ENCODE measurements at places on chromosomes 4 and X. TPM values are rescaled to one million over a fixed set of nuclear protein-coding genes. Genes with fewer than 3 reads are reported as not detected.

RAB41 gene
- not detected for total RNA-seq

GIMD1 gene
- total RNA-seq: not detected

RADX gene
- 2.3 TPM for total RNA-seq

FOXR2 gene
- 11.8 TPM for total RNA-seq

TNMD gene
- not detected for total RNA-seq

NR3C2 gene
- total RNA-seq: 0.69 TPM

ERCC6L gene
- 5.2 TPM for total RNA-seq

PCYT1B gene
- total RNA-seq: 1.4 TPM

PRR32 gene
- total RNA-seq: not detected

TEX11 gene
- not detected for total RNA-seq

CENPVL1 gene
- total RNA-seq: not detected

LONRF3 gene
- 10.3 TPM for total RNA-seq

Measured in A375 (cell line).